ENCODE measurements at places on chromosomes 5 and 9.

- DNase-seq = no peak
Measured at GRCh38 chr5:170596482-170597044, 92.7 kb downstream of the KCNIP1 start.

DNA sequence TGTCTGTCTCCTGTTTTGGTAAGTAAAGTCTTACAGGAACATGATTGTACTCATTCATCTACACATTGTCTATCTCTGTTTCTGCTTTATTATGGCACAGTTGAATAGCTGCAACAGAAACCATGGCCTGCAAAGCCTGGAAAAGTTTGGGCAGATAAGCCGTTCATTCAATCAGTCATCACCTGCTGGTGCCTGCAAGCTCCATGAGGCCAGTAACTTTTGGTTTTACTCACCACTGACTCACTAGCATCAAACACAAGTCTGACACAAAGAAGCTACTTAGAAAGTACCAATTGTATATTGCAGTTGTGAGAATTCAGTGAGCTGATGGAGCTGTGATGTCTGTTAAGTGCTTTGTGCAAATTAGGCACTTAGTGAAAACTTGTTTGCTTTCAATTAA lies 373.6 kb upstream of the SGCD start:
- DNase-seq = no peak

- peak; percentile 83 for DNase-seq
Measured at GRCh38 chr9:128724744-128725211, 851 bp upstream of the ZDHHC12 start.

- DNase-seq = peak; percentile 24
Measured at GRCh38 chr9:13088720-13089427, 190.6 kb downstream of the MPDZ start.

DNA sequence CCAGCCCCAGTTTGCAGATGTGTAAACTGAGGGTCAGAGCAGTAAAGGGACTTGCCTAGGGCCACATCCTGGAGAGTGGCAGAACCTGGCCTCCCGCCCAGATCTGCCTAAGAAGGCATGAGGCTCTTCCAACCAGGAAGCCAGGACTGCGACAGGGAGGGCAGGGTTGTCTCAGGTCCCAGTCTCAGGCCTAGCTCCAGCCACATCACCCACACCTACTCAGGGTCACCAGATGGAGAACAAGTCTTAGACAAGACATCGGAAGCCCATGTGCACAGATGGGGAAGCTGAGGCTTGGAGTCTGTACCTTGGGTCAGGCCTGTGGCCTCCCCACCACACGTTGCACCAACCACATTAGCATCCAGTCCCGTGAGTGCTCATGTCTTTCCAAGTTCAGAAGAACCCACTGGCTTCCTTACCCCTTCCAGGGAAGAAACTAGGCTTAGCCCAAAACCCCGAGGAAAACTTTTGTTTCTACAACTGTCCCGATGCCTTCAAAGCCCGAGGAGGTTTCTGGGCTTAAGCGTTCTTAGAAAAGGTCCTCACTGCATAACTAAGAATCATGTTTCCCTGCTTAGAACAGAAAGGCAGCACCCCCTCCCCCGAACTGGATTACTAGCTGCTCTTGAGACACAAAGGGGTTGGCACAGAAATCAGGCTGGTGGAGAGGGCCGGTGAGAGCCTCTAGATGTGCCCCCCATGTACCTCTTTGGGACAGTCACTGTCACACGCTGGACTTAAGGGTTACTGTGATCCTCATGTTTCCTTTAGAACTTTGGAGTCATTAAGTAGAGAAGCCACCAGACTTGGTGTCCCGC lies 2.2 kb downstream of the FAM78A start:
- no peak for DNase-seq

DNA sequence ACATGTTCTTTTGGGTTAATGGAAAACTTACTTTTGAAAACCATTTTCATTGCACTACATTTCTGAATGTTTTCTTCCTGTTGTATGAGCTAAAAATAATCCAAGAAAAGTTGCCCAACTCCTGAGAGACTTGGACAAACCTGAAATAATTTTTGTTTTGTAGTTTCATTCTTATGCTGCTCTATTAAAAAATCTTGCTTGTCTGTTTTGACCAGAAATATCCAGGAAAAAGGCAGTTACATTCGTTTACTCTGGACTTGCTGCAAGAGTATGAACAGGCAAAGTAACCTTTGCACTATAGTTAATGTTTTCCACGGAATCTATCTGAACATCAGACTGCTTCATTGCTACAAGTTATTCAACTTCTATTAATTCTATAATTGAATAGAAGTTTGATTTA lies 200.1 kb upstream of the DAB2 start:
- no peak for DNase-seq

DNA sequence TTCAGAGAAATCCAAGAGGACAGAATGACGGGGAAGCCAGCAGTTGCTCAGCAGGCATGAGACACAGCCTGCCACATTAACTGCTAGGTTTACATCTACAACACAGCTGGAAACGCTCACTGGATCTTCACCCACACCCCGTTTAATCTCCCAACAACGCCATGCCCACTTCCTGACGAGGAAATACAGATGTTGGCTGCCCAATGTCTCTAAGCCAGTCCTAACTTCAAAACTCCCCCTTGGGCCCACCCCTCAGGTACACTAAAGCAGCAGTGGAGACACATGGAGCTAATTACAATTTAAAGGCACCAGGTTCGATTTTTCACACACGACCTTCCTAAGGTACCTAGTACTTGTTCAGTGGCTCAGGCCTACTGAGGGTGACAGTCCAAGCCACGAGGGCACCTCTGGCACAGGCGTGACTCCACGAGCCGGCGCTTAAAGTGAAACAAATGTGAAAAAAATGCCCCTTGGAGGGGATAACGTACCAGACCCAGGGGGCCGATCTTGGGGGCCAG lies 904 bp downstream of the RPL12 start:
- peak; percentile 10 for DNase-seq

DNA sequence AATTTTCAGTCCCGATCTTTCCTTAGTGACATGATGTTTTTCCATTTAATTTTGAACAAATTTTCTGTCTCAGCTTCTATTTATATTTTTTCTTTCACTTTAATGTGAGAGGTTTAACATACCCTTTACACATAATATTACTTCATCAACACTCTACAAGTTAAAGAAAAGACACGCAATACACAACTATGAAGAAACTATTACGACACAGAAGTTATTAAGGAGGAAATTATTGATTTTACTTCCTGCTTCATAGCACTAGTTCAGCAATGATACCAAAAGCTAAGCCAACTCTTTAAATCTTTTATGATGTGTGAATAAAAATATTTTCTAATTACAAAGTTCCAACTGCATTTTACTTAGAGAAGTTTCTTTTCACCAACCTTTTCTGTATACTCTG lies 432.3 kb upstream of the DAB2 start:
- no peak for DNase-seq

- no peak for DNase-seq
Measured at GRCh38 chr5:52624291-52624690, 163.4 kb upstream of the ITGA1 start.

- DNase-seq = peak; percentile 85
Measured at GRCh38 chr5:150153957-150154617, 1.6 kb downstream of the PDGFRB start.

DNA sequence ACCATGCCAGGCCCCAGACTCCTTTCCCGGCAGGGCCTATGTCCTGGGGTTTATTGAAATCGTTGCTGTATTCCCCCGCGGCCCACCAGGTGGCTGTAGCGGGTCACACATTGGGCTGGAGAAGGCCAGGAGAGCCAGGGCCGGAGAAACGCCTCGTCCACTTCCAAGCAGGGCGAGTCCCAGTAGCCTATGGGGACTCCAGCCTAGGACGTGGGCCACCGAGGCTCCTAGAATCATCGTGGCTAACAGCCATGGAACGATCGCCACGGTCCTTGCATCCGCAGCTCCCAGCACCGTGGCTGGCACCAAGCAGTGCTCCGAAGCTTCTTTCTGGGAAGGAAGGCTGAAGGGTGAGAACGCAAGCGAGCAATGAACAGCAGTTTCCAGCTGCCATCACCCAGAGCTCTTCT lies 87.7 kb downstream of the ENTREP1 start:
- DNase-seq = peak; percentile 59

- peak; percentile 54 for DNase-seq
Measured at GRCh38 chr9:32968101-32969011, 33.1 kb downstream of the APTX start.

- DNase-seq = no peak
Measured at GRCh38 chr9:118734696-118735095, 634.5 kb downstream of the BRINP1 start.

DNA sequence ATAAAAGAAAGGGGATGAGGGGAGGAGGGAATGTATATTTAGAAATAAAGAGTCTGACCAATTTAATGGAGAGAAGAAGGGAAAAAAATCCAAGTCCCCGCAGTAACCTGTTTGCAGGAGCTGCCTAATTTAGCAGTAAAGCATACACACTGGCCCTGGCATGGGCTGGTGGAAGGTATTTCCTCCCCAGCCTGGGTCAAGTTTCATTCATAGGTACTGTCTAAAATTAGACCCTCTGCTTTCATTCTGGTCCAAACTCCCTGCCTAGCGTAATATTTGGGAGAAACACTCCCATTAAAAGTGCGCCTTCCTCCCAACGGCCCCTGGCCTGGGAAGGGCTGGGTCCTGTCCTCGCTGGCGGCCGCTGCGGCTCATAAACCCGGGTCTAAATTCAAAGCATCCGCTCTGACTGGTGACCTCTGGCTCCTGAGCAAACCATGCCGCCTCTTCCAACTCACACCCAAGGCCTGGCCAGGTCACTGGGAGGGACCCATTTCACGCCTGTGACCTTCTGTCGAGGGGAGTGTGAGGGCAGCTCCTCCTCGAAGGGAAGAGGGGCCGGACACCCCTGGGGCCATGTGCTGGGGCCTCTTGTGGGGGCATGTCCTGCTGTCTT lies 123.2 kb downstream of the FGF18 start:
- DNase-seq = no peak

DNA sequence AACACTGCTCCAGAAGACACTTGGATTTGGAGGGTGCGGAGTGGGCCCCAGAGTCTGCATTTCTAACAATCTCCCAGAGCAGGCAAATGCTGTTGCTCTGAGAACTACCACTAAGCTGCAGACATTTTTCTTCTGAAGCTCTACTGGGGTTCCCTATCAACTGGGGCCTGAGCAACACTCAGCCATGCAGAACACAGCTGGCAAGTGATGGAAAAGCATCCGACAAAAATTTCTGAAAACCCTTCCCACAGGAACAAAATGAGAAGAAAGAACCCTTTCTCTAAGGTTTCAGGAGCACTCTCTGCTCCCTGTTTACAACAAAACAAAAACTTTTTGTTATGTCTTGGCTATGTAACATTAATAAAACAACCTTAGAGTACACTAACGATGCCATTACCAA lies 516.9 kb downstream of the CTNND2 start:
- no peak for DNase-seq

DNA sequence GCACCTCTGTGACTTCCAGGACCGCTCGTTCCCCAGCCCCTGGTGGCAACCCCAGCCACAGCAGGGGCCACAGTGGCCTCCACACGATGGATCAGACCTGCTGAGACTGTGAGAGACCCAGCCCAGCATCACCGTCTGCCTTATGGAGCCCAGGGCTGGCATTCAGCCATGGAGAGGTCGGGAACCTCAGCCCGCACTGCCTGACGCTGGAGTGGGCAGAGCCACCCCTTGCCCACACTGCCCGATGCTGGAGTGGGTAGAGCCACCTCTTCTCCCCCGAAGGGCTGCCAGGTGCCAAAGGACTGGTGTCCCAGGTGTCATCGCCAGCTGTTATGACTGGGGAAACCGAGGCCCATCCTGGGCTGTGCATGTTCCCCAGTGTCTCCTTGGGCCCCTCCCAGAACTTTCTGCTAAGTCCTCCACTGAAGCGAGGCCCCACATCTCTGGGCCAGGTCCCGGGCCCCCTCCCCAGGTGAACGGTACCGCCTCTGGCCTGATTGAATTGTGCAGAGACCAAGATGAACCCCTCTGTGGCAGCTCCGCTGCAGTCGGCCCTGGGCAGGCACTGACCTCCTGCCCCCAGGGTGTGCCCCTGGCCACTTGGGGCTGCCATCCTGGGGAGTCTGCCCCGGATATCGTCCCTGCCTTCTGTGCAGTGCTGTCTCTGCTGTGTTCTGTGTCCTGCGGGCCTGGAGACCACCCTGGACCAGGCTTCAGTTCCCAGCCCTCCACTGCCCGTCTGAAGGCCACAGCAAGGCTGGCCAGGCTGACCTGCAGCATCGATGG lies 137.1 kb downstream of the ADAMTS2 start:
- DNase-seq = no peak

- DNase-seq = no peak
Measured at GRCh38 chr5:173311818-173312585, 16.2 kb downstream of the STC2 start.
